Activated T-cell treated with anti-CD3 and anti-CD28 coated beads for 1 hour (primary cell): ENCODE measurements at places on chromosomes 3 and 15.

DNA sequence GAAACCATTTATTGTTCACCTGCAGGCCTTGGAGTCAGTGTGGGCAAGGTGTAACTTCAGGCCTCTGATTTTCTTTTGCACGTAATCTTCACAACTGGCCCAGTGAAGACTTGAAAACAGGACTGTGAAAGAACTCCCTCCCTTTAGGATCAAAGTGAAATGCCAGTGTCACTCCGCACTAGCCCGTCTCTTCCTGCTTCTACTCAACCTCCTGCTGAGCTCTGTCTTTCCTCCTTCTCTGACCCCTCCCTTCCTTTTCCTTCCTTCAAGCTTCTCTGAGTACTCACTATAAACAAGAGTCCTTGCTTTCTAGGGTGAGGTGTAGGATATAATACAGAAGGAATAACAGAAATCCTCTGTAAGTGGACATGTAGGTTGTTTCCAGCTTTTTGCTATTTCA, 28.5 kb downstream of the TMEM41A start:
- DNase-seq: no peak

DNA sequence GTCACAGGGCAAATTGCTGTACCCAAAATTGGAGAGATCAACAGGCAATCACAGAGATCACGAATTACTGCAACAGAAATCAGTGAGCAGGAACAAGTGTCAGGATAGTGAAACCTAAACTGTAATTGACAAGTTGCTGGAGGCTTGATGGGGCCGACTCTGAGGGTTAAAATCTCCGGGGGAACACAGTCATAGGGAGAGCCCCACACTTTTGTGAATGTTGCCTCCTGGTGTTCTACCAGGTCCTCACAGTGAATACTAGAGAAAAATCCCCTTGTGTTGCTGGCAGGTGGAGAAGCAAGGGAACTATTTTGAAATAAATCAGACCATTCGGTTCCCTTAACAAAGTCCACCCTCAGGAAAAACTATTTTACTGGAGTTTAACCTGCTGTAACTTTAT, 697.5 kb upstream of the CBLB start:
- DNase-seq: no peak

DNA sequence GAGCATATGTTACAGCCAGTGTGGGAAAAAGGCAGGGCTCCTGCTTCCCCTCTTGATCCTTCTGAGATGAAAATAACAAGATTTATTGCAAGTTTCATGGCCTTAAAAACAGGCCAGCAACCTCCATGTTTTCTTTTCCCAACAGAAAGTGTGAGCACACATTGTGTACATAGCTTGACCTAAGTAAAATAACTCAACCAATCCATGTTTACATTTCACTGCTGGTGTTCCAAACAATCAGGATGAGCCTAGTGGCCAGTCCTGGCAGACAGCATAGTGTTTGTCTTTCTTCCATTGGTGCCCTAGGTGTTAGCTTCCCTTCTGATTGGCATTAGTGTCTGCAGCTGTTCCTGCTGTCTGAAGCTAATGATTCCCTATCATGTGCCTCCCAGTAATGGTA, 847.7 kb downstream of the EPHA3 start:
- DNase-seq: no peak

DNA sequence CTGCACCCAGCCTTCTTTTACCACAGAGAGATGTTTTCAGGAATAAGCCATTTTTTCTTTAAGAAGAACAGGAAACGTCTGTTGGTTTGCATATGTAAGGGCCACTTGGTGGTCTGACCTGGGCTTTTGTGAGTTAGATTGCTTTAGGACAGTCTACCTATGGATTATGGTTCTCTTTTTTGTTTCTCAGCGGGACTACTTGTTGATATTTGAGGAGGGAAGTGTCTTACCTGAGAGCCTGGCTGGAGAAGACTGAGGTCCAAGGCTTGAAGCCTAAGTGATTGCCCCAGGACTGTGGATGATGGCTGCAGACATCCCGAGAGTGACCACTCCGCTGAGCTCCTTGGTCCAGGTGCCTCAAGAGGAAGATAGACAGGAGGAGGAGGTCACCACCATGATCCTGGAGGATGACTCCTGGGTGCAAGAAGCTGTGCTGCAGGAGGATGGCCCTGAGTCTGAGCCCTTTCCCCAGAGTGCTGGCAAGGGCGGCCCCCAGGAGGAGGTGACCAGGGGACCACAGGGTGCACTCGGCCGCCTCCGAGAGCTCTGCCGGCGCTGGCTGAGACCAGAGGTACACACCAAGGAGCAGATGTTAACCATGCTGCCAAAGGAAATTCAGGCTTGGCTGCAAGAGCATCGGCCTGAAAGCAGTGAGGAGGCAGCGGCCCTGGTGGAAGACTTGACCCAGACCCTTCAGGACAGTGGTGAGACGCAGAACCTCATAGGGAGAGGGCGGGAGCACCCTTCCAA, 3.0 kb downstream of the ZSCAN2 start:
- no peak for DNase-seq

- DNase-seq: no peak
Observed at GRCh38 chr3:25831578-25831977, 41.7 kb downstream of the OXSM start.

DNA sequence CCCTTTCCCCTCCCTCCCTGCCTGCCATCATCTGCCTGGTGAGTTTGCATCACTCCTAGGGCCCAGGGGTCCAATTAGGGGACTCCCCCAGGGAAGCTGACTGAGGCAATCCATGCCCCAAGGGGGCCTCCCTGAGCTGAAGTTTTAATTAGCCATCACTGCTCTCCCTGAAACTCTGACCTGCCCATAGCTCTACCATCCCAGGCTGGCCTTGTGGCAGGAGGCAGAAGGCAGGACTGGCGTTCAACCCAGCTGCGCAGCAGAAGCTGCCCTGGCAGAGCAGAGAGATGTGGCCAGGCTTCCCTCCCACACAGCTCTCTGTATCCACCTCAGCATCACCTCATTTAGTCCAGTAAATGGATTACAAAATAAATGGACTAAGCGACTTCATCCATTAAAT, 7.7 kb upstream of the C15orf39 start:
- no peak for DNase-seq

DNA sequence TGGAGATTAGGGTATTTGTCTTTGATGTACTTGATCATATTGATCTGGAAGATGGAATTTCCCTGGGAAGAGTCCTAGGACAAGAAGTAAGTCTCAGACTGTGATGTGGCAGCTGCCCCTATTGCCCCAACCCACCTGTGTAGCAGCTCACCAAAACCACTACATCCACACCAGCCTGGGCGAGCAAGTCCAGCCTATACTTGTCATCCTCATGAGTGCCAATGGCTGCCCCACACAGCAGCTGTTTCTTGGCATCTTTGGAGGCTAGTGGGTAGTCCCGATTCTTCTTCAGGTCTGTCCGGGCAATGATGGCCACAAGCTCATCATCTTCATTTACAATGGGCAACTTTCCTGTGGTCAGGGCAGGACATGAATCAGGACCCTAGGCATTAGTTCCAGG, 2.7 kb downstream of the IMPDH2 start:
- no peak for DNase-seq

- DNase-seq: no peak
Observed at GRCh38 chr3:144894576-144894975, 923.0 kb downstream of the DIPK2A start.

DNA sequence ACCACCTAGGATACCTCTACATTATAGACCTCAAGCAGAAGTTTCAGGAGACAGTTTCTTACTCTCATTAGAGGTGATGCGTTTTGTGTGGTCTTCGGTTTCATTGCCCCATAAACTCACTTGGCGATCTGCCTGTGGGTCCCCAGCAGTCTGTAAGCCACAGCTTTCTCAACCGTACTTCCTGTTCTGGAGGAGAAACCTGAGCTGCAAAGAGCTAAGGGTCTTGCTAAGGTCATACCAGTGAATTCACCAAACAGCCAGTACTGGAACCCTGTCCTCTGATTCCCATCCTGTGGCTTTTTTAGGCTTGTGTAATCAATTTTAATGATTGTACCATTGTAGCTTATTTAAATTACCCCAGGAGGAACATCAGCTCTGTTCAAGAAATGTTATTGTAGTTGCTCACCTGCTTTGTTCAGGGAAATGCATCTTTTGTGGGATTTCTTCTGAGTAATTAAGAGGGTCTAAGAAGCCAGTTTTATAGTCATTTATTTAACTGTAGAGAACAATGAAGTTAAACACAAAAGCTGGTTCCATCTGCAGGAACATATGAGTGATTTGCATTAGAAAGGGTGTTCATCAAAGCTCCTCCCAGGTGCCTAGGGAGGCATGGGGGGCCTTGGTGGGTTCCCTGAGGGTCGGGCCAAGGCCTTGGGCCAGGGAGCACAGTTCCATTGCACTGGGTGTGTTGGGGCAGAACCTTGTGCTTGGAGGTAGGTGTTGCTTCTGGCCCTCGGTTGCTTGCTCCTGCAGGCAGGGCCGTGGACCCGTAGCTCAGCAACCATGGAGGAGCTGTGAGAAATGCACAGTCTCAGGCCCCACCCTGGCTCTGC, 69.6 kb downstream of the APBA2 start:
- no peak for DNase-seq

DNA sequence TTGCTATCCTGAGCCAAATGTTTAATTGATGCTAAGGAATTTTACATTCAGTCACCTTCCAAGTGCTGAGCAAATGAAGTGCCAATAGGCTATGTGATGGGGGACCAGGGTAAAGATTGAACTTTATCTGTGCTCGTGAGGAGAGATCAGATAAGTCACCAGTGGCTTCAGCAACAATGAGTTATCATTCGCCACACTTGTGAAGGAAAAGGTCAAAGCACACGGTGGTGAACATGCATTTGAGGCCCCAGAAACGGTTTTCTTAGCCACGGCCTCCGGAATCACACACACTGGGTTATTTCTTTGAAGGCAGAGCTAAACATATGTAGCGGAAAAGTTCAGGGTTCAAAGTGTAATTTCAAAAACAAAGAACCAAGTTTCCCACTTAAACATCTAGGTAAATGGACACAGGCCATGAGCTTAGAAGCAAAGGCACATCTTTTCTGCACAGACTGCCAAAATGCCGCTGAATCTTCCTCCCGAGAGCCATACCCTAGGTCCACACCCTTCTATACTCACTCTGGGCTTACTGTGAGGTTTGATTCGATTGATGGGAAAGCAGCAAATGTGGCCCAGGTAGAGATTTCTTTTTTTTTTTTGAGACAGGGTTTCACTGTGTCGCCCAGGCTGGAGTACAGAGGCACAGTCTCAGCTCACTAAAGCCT, 268.5 kb downstream of the SHQ1 start:
- no peak for DNase-seq

- no peak for DNase-seq
Observed at GRCh38 chr15:92812271-92812670, 87.9 kb upstream of the CHD2 start.

GRCh38 chr3:48553886-48554845, 2.4 kb downstream of the PFKFB4 start:
- DNase-seq: no peak

DNA sequence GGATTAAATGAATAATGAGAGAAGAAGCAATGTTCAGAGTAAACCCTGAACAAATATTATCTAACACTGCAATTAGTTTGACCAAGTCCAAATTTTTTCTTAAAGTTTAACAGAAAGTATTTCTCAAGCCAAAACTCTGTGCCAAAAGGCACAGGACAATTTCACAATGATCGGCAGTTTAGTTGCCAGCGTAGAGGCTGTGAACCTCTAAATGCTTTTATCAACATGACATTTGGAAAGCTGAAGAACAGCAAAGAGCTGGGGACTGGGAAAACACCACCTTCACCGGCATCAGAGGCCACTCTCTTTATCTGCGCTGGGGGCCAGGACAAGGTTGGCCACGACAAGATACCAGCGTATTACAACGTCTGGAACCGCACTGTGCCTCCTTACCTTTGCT, 125.6 kb downstream of the ADAMTS17 start:
- DNase-seq: no peak

GRCh38 chr3:70736009-70736408, 423.6 kb upstream of the MDFIC2 start:
- no peak for DNase-seq
